ENCODE measurements at places on chromosomes 12 and 14.

GRCh38 chr12:92582475-92582874 lies 120.3 kb upstream of the PLEKHG7 start:
- DNase-seq, result no peak

DNA sequence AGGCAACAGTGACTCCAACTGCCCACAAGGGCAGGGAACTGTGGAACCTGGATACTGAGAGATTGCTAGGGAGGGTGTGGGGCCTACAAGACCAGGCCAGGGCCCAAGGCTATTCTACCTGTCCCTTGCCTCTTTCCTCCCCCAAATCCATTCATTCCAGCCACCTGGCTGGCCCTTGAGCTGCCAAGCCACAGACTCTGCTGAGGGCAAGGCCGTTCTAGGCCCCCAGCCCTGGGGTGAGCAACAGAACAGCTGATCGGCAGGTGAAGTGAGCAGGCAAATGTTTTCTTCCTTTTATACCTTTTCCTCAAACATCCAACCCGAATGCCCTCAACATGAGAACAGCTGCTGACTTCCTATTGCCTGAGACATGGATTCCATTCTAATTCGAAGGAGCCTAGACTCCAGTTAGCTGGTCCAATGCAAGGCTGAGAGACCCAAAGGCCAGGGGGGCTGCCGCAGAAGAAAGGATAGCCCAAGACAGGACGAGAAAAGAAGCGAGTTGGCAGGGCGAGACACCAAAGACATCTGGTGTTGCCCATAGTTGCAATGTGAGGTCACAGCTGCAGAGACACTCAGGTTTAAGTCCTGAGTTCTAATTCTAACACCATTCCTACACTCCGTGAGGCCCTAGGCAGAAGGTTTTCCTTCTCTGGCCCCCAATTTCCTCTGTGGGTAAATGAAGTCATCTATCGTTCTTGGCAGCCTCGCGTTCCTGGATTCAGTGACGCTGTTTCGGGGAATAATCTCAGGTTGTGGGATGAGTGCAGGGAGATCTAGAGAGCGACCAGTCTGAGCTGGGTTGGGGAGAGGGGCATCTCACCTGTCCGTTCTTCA lies 1.7 kb downstream of the C1QL4 start:
- DNase-seq, result no peak

- no peak for DNase-seq
These were observed 319 bp downstream of the GALNT6 start for GRCh38 chr12:51390891-51391282.

DNA sequence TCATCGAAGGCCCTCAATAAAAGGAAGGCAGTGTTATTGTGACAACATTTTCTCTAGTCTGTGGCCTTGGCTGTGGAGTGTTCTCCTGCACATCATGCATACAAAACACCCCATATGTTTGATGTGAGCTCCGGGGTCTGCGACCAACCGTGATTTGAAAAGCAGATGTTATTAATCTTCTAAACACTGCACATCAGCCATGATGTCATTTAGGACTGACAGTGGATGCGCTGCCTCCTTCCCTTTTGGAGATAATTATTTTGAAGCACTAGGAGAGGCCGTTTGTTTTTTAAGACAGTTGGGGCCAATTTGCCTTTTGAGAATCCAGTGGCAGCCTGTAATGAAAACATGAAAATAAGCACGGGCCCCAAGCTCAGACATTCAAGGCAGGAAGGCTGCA lies 1041.6 kb downstream of the BCL11B start:
- no peak for DNase-seq

- no peak for DNase-seq
These were observed 175.8 kb upstream of the NPAS3 start for GRCh38 chr14:32762886-32763285.

- peak; percentile 84 for DNase-seq
These were observed 86.8 kb upstream of the HIF1A start for GRCh38 chr14:61608245-61609165.

DNA sequence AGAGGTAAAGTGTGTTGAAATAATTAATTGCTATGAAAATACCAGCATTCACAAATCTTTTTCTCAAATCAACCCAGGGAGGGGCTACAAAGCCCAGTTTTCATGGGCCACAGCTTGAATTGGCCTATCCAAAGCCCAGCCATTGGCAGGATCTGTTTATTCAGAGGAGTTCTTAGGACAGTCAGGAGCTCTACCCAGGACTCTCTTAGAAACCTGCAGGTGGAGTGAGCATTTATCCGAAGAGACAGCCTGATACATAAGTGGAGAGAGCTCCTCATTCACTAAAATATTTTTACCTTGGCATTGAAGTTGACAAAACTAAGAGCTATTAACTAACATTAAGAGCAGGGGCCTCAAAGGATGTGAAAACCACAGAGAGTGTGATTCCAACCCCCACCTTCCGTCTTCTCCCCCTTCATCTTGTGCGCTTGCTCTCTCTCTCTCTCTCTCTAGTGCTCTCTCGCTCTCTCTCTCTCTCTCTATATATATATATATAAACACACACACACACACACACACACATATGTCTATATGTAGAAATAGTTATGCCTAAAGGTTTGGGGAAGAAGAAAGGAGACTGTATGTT lies 315.5 kb downstream of the SNAPC1 start:
- DNase-seq, result no peak

- no peak for DNase-seq
These were observed 90.5 kb downstream of the RFLNA start for GRCh38 chr12:124385219-124385969.

- peak; percentile 16 for DNase-seq
These were observed at the start of gene IFT43 for GRCh38 chr14:75985618-75986438. TSS of gene IFT43 (plus strand) at chr14:75985763. CDS start at chr14:75985787, 24 bp downstream.

- DNase-seq, result no peak
These were observed 31.3 kb downstream of the GABARAPL1 start for GRCh38 chr12:10243818-10244520.

- no peak for DNase-seq
These were observed 28.5 kb downstream of the PRPF40B start for GRCh38 chr12:49651855-49652254.

GRCh38 chr12:94779485-94779884 lies 129.1 kb upstream of the TMCC3 start:
- DNase-seq, result no peak

DNA sequence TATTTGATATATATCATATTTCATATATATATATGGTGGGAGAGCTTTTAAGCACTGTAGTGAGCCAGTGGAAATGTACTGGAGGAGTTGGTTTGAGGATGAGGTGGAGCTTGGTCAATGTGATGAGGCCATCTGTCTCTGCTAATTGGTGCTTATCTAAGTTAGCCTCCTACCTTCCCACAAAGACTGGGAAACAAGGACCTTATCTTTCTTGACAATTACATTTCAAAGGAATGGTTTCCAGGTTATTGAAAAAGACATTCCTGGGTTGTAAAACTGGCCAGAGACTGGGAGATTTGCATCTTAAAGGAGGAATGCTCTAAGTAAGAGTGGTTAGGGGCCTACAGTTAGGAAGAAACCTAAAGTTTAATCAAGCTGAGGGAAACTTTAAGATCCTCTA lies 212.8 kb upstream of the SYT1 start:
- no peak for DNase-seq

DNA sequence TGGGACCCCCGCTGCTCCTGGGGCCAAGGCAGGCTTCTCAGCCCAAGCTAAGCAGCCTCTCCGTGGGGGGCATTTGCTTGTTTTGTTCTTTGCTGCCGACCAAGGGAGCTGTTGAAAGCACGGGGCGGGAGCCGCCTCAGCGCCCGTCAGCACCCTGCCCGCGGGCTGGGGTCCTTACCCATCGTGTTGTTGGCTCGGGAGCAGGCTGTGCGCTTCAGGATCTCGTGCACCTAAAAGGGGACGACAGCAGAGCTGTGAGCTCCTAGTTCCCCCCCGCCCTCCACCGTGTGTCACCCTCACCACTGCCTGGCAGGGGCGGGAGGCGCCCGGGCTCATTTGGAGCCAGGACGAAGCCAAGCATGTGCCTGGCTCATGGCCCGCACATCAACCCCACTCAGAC lies 117.5 kb downstream of the ANO2 start:
- DNase-seq, result no peak

GRCh38 chr12:47801170-47801903 lies 18.4 kb downstream of the HDAC7 start:
- DNase-seq, result no peak

DNA sequence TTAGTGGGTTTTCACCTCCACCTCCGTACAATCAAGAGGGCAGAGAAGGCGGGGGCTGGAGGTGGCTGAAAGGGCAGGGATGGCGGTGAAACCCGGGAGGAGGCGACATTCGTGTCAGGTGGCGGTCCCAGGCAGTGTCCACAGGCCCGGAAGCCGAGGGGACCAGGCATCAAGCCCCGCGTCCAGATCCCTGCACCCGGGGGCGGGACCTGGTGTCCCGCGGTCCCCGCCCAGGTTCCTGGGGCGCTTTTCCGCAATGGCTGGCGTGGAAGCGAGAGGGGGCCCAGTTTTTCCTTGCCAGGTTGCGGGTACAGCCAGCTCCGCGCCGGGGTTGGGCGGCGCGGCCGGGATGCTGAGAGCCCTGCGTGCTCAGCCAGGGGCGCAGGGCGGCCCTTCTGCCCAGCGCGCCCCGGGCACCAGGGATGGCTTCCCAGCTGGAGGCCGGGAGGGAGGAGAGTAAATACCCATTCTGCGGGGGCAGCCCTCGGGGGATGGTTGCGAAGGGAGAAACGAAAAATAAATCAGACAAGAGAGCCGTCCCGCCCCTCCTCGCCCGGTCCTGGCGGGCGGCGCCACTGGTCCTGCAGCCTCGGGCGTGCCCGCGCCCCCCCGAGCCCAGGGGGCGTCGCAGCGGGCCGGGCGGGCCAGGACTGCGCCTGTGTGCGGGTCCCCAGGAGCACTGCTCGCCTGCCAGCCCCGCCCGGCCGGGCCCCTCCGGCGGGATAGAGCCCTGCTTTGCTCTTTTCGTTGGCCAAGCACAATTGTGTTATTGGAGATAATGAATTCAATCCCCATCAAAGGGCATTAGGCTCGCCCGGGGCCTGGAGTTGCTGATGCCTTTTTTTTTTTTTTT lies 11.5 kb downstream of the FOXA1 start:
- DNase-seq, result peak; percentile 84

DNA sequence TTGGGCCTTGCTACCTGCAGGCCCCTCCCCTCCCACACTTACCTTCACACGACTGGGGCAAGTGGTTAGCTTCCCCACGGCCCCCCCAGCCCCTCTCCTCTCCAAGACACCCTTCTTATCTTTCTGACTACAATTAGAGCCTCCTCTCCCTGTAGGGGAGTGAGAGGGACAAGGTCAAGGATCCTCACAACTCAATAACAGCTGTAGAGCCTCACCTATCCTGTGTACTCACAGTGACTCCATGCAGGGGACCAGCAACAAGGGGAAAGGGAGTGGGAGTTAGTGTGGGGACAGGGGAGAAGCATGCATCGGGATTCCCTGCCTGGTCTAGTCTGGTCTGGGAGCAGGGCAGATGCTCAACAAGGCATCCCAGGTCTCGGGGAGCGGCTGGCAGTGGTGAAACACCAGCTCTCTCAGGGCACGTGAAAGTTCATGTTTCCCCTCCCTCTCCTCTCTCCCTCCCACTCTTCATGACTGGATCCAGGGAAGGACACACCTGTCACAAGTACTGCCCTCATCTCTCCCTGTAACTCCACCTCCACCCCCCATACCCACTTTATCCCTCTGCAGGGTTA lies 45.3 kb downstream of the SMUG1 start:
- DNase-seq, result no peak

DNA sequence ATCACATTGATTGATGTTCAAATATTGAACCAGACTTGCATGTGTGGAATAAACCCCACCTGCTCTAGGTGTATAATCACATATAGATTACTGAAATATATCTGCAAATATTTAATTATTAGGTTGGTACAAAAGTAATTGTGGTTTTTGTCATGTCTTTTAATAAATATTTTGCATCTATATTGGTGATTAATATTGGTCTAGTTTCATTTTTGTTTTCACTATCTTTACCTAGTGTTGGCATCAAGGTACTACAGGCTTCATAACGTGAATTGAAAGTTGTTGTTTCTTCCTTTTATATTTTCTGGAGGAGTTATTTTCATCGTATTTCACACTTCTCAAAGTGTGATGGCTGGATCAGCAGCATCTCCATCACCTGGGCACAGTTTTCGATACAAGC lies 740.0 kb upstream of the TMEM132C start:
- DNase-seq, result no peak

GRCh38 chr14:54803396-54803795 lies 99.2 kb downstream of the GCH1 start:
- no peak for DNase-seq

DNA sequence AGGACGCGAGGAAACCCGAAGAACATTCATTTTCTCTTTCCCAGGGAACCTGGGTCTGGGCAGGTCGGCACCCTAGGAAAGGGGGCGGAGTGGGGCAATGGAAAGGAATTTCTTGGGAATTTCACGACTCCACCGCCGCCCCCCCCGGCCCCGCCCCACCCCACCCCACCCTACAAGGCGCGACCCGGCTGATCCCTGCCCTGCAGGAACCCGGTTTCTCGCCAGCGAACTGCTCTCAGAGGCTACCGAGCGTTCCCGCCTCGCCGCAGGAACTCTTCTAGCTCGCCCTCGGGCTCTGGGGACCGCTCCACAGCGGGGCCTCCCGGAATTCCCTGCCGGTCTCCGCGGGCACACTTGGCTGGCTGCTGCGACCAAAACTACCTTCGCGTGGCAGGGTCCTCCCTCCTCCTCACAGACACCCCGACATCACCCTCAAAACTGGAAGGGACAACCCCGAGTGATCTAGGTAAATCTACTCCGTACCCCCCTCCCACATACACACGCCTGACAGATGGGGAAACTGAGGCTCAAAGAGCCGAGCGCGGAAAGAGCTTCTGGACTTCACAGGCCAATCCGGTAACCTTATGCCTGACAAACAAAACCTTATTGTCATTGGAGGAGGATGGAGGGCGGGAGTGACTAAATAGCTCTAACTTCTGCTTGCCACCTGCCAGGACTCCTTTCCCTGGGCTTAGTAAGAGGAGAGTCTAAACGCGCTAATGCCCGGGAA lies 785 bp upstream of the ACTN1 start:
- DNase-seq, result no peak

GRCh38 chr12:56980268-56980667 lies 22.9 kb upstream of the RDH16 start:
- DNase-seq, result no peak

DNA sequence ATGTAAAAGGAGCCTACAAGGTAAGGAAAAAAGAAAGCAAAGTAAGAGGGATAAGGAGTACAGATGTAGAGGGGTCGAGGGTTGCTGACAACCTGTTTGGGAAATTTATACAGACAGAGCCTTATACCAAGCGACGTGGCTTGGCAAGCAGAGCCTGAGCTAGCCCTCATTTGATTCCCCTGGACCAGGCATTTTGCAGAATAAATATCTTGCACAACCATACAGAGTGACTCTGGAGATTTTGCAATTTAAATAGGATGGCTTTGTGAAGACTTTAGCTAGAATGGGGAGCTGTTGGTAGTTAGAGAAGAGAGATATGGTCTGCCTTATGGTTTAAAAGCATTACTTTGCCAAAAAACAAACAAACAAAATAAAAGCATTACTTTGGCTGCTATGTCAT lies 11.1 kb upstream of the ANO6 start:
- DNase-seq, result no peak

GRCh38 chr14:56212521-56212920 lies 94.3 kb downstream of the PELI2 start:
- no peak for DNase-seq

DNA sequence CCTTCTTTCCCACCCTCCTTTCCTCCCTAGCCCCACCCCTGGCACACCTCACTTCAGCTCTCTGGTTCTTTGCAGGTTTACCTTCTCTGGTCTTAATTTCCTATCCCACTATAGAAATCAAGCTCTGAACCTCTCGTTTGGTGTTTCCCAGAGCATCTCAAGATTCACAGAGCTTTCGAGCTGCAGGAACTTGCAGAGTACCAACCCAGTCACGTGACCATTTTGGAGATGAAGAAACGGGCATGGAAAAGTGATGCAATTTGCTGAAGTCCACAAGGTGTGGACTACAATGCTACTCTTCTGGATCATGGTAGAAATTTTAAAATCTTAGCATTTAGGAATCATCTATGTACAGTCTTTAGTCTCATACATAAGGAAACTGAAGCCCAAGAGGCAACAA lies 205.8 kb downstream of the NTF3 start:
- no peak for DNase-seq
